ENCODE measurements at places on chromosomes 4 and X.

GRCh38 chrX:65668377-65669310 is 1.2 kb downstream of the MSN start:
- peak; percentile 89 for DNase-seq

- no peak for DNase-seq
Observed at GRCh38 chr4:85866508-85866907, 391.6 kb downstream of the ARHGAP24 start.

DNA sequence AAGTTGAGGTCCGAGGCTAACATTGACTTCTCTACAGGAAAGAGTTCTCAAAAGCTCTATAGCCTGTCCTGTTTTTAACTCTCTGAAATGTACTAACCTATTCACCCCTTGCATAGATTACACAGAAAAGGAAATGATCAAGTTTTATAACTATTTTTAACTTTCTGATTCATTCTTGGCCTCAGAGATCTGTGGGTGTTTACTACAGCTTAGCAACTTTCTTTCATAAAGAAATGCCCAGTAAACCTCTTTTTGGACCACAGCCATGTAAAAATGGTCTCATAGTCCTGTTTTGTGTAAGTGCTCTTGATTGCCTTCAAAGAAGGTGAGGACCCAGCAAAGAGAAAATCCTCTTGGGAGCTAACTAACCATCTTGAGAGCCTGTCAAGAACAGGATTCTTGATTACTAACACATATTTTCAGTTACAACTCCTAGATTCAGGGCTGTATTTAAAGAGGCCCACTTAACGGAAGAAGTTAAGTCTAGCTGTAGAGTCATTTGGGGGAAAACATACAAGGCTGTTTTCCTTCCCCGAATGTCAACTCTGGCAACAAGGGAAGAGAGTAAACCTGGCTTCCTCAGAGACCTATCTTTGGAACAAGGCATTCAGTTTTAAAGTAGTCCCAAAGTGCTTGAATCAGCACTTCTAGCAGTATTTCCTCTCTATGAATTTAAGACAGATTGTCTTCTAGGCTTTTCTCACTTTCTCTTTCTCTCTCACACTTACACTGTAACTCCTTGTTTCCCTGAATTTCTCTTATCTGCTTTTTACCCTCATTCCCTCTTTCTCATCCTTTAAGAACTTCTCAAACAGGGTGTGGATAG is 78.2 kb downstream of the IL21 start:
- no peak for DNase-seq

DNA sequence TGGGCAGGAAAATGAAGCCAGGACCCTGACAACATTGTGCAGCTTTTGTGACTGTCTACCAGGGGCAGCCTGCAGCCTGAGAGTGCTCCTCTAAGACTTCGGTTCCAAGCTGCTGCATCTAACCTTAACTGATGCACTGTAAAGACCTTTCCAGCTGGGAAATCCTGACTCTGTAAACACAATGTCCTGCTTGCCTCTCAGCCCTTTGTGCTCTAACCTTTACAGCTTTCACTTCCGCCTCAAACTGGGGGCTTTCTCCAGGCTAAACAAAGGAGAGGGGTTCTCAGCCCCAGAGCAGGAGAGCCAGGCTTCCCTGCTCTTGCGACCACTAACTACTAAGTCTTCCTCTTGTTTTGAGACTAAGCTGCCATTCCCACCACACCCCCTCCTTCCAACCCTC is 19.3 kb upstream of the RASL11B start:
- DNase-seq, result no peak

Data from ascending aorta (tissue), 2 donors.